ENCODE measurements at places on chromosomes 7 and 10.

DNA sequence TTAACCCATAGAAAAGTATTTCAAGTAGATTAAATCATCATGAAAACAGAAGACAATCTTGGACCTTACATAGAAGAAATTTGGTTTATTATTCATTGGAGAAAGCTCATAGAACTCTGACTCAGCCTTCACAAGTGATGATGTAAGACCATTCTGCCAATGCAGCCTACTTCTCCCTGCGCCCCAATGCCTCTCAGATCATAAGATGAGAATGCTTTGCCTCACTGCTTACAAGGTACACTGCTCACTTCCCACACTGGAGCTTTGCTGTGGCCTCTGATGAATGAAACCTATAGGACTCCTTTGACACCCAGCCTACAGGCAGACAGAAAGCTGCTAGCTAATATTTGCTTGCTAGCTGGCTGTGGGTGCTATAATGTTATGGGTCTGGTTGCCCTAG, 569.4 kb upstream of the STEAP1 start:
- no peak for DNase-seq

DNA sequence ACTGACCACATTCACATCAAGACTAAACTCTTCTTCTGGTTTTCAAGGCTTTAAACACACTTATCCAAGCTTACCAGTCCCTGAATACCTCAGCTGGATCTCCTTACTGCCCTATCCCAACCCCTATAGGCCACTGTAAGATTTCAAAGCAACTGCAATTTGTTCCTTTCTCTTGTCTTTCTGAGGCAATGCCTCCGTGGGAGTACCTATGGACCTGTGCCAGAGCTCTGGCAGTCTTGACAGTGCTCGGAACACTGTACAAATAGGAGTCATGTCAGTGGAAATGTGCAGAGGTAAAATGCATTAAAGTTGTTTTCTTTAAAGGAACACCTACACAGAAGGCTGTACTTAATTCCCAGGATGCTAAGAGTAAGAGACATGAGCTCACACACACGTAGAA, 124.7 kb downstream of the CNOT4 start:
- DNase-seq = no peak

- peak; percentile 37 for DNase-seq
These were observed 25.6 kb downstream of the PUS7 start for GRCh38 chr7:105496521-105496920.

DNA sequence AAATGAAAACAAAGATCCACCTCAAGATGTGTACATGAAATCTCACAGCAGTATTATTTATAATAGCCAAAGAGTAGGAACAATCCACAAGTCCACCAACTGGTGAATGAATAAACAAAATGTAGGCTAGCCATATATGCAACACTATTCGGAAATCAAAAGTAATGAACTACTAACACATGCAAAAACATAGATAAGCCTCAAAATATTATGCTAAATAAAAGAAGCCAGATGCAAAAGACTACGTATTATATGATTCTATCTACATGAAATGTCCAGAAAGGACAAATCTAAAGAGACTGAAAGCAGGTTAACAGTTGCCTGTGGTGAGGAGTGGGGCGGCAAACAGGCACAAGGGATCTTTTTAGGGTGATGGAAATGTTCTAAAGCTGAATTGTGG, 48.7 kb upstream of the ANAPC16 start:
- DNase-seq = no peak

DNA sequence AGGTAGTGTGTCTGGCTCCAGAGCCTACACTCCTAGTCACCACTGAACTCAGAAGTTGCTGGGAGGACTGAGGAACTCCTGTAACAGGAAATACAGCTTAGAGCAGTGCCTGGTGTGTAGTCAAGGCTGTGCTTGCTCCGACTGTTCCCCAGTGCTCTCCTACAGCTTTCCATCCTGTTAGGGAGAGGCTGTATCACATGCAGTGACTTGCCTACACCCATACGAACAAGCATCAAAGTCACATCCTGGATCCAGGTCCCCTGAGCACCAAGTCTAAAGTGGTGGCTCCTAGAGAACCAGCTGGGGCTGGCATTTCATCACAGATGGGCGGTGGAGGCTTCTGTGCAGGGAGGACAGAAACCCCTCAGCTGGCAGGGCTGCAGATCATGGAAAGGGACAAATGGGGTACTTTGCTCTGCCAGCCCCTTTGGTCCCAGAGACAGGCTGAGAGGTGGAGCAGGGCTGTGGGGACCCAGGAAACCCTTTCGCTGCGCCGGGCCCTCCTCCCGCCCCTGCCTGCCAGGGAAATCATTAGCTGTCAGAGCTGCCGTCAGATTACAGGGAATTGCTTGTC, 7.7 kb downstream of the ASB10 start:
- no peak for DNase-seq

GRCh38 chr7:76302347-76303201, at the start of gene HSPB1:
Gene HSPB1, plus strand, starts transcription at chr7:76302673. Its CDS starts 40 bp downstream, at chr7:76302713.
- peak; percentile 77 for DNase-seq

GRCh38 chr7:55174856-55175255, 156.0 kb downstream of the EGFR start:
- DNase-seq = no peak

DNA sequence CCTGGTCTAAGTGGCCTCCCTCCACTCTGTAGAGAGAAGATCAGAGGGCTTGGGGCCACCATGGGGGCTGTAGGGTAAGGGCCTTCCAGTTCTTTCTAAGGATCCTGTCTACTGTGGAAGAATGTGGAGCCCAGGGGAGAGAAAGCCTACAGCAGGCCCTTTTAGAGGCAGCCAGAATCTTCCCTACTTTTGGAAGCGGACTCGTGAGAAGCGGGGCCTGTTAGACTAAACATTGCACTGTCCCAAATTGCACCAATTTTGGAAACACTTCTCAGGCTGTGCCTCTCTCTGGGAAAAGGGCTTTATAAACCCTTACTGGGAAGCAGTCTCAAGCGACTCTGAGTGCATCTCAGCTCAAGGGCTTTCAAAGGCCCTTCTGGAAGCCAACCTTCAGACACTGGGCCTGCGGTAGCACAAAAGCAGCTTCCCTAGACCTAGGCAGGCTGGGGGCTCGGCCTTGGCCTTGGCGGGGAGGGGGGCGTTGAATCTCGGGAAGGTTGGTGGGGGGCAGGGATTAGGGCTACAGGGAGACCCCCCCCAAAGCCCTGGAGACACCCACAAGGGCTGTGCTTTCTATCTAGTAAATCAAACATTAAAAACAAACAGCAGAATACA, 298.1 kb downstream of the GFRA1 start:
- DNase-seq = no peak

DNA sequence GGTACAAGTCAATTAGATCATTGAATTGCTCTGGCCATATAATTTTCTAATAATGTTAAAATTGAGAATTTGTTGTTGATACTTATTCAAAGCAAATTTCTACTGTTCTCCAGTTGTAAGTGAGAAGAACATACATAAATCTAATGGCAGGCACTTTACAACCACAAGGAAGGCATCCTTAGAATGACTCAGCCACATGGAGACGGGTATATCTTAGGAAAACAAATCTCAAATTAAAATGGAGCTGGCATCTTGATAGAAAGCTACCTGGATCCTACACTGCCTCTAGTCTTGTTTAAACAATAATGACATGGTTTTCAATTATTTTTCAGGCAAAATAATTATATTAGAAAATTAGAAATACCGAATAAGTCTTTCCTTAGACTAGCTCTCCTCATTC, 1183.7 kb upstream of the SORCS1 start:
- DNase-seq = no peak

GRCh38 chr10:128062331-128062880, 63.8 kb downstream of the MKI67 start:
- DNase-seq = peak; percentile 55

DNA sequence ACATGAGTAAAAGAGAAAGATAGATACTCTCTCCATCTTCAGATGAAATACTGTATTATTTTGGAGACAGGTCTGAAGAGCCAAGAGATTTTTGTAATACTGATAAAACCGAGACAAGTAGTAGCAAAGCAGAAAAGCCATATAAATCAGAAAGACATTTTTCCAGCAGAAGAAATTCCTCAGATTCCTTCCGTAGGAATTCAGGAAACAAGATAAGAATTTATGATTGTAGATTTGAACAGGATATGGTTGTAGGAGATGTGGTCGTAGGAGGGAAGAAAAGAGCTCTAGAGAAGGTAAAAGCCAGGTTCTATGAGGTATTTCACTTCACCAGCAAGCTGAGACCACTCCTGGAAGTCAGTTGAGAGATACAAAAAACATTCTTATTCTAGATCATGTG, 17.6 kb upstream of the AASS start:
- DNase-seq = no peak

DNA sequence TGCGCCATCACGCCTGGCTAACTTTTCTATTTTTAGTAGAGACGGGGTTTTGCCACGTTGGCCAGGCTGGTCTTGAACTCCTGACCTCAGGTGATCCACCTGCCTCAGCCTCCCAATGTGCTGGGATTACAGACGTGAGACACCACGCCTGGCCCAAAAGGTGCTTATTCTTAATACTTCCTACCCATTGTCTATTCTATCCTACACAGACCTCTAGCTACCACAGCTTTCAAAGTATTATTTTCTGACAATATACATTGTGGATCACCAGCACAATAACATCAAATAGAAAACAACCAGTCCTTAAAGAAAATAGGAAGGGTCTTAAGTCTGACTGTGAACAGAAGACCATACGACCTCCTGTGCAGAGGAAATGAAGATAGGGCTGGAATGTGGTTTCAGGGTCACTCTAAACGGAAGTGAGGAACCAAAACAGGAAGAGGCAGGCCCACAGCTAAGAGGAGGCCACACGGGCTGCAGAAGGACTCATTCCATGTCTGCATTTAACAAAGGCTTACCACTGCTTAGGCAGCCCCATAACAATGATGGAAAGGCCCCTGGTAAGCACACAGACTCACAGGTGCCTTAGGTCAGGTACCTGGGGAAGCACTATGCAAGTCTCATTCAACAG, 115.2 kb downstream of the ZFAND4 start:
- DNase-seq = peak; percentile 69

GRCh38 chr10:48598936-48599829, 5.7 kb downstream of the ARHGAP22 start:
- DNase-seq = no peak

GRCh38 chr10:58436071-58436470, 50.9 kb downstream of the TFAM start:
- no peak for DNase-seq

DNA sequence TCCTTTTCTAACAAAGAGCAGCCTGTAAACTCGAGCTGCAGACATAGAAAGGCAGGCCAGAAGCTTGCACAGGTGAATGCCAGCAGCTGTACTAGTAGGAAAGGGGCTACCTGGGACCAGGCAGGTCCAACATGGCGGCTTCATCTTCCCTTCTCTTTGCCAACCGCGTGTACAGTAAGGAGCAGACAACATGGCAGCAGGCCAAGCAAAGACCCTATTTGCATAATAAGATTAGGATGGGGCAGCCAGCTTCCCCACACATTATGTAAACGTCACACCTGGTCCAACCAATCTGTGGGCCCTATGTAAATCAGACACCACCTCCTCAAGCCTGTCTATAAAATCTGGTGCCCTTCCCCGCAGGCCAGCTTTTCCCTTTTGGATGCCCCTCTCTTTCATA, 1186.5 kb upstream of the AUTS2 start:
- no peak for DNase-seq

- no peak for DNase-seq
These were observed 114.7 kb upstream of the FAM171A1 start for GRCh38 chr10:15485684-15486316.

DNA sequence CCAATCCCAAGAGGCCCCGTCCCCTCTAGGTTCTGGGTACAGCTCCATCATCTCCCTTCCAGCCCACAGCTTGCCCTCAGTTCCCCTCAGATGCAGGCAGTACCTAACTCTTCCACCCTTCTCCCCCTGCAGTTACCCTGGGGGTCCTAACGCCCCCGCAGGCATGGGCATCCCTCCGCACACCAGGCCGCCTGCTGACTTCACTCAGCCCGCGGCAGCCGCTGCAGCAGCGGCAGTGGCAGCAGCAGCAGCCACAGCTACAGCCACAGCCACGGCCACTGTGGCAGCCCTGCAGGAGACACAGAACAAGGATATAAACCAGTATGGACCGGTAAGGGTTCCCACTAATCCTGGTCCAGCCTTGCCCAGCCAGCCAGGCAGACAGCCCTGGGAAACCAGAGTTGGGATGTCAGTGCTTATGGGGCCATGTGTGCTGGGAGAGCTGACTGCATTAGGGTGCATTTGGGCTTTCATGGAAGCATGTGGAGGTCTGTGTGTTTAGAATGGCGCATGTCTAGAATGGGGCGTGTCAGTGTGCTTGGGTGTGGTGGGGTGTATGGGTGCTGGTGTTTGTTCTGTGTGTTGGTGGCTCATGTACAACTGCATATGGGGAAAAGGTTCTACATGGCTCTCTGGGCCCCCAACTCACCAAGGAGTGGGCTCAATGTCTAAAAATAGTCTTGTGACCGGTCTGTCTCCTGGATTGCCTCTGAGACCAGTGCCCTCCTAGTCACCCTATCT, 55.1 kb upstream of the PPIF start:
- DNase-seq = no peak

DNA sequence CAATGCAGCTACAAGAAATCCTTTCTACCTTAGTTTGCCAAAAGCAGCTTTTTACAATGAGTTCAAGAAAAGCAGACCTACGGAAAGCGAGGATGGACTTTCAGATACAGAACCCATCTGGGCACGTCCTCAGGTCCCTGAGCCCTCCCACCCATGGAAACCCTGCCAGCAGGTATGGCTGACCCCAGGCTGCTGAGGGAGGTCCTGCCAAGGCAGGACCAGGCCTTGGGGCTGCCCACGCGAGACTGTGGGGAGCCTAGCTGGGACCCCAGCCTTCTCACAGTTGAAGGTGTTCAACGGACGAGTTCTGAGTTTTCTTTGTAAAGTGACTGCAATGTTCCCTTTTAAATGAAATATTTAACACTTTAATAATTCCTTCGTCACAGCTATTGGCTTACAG, 245.0 kb downstream of the MGMT start:
- no peak for DNase-seq

DNA sequence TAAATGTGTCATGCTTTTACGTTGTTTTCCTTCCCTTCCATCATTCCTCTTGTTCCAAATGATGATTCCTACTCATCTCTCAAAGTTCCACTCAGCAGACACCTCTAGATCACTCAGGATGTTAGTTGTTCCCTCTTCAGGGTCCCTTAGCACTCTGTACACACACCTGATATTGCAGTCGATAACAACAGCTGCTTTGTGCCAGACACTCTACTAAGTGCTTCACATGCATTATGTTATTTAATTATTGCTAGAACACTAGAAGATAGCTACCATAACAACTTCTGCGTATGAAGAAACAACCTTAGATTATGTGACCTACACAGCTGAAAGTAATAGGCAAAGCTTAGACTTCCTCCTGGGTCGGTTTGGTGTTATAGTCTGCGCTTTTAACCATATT, 29.6 kb downstream of the PCBD1 start:
- no peak for DNase-seq

DNA sequence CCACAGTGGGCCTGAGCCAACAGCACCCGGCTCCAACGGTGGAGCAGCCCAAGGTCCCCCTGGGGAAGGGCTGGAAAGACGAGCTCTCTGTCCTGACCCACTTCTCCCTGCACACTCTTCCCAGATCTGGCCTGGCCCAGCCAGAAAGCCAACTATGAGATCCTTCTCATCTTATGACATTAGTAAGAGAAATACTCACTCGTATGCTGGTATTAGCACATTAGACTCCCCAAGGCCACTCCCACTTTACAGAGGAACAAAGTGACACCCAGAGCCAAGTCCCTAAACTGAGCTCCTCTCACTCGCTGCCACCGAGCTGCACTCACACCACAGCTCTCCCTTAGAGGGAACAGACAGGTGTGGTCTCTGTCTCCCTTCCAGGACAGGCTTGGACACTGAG, 24.8 kb downstream of the DLG5 start:
- no peak for DNase-seq
